ENCODE measurements at places on chromosomes 13 and 19. TPM values are rescaled to one million over a fixed set of nuclear protein-coding genes. Genes with fewer than 3 reads are reported as not detected.

DNA sequence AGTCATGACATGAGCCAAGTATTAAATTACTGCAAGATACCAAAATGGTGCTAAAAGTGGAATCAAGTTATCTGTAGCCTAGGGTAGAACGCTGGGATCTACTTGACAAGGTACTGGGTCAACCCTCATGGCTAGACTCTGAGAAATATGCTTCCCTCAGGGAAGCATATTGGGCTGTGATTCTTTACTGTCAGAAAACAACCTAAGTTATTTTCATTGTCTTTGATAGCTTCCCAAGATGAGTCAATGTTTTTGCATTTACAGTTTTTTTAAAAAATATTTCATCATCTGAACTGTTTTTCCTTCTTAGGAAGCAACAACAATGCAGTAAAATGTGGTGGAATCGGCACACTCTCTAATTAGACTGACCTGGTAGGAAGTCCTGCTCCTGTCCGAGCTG, 218.0 kb downstream of the RGCC start:
- no peak for DNase-seq

Gene ZNF626
- total RNA-seq = 15.7 TPM

DNA sequence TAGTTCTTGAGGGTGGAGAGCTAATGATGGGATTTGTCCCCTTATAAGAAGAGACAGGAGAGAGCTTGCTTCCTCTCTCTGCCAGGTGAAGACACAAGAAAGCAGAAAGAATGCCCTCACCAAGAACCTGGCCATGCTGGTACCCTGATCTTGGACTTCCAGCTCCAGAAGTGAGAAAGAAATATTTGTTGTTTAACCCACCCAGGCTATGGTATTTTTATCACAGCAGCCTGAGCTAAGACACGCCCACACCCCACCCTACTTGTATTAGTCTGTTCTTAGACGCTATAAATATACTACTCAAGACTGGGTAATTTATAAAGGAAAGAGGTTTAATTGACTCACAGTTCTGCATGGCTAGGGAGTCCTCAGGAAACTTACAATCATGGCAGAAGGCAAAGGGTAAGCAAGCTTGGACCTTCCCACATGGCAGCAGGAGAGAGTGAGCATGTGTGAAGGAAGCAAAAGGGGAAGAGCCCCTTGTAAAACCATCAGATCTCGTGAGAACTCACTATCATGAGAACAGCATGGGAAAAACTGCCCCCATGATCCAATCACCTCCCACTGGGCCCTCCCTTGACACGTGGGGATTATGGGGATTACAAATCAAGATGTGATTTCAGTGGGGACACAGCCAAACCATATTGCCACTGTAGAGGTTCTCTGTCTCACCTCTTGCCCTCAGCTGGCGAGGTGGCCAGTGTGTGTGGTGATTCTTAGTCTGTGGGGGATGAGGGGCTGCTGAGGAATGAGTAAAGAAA, 57.4 kb upstream of the RCBTB2 start:
- no peak for DNase-seq

- DNase-seq = no peak
These were observed 703 bp downstream of the SLC17A7 start for GRCh38 chr19:49440439-49441209.

DNA sequence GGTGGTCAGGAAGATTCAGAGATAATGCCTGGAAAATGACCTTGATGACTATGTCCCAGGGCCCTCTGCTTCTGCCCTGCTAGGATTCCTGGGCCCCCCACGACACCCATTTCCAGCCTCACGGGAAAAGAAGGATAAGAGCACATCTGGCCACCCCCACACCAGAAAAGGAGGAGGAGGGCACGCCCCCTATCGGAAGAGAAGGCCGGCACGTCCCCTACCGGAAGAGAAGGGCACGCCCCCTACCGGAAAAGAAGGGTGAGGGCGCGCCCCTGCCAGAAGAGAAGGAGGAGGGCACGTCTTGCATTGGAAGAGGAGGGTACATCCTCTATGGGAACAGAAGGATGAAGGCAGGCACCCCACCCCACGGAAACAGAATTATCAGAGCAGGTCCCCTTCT, 84.3 kb downstream of the IER2 start:
- DNase-seq = no peak

DNA sequence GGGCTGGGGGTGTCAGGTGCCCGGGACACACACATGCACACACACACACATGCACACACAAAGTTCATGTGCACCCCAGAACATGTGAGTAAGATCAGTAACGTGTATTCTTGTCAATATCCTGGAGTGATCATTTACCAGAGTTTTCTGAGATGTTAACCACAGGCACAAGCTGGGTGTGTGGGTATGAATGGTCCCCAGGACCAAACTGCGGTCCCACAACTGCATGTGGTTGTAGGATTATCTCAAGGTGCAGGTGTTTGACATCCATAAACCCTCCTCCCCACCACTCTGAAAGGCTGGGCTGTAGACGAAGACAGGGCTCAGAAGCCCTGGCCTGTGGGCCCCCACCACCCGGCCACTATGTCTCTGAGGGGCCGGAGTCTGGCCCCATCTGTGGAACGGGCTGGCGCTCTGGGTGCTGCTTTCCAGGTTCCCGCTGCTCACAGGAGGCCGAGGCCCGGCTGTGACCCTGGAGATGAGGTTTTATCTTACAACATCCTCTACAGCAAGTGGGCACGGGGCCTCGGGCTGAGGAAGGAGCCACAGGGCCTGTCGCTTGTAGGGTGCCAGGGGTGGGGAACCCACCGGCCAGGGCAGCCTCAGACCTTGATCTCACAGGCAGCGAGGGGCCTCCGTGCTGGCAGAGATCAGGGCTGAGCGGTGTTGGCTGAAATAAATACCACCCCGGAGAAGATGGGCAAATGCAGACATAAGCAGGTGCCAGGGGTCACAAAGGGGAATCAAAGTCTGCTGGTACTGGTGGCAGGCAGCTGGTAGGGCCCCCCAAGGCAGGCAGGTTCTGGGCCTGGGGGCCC, 4.3 kb downstream of the F2RL3 start:
- DNase-seq = no peak

DNA sequence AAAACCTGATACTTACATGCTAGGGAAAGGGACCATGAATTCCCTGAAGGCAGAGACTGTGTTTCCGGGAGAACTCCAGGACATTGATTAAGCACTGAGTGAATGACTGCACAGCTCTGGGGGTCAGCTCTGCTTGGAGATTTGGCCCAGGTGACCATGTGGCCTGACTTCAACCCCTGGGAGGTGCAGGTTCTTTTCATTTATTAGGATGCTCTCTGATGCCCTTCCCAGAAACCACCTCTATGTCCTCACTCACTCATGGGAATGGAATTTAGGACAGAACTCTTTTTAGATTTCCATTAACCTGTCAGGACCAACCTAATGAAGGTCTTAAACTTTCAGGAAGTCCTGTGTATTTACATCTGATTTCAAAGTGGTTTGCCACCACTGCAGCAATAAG, 393.3 kb upstream of the ARGLU1 start:
- no peak for DNase-seq

Gene SYT5
- not detected for total RNA-seq

DNA sequence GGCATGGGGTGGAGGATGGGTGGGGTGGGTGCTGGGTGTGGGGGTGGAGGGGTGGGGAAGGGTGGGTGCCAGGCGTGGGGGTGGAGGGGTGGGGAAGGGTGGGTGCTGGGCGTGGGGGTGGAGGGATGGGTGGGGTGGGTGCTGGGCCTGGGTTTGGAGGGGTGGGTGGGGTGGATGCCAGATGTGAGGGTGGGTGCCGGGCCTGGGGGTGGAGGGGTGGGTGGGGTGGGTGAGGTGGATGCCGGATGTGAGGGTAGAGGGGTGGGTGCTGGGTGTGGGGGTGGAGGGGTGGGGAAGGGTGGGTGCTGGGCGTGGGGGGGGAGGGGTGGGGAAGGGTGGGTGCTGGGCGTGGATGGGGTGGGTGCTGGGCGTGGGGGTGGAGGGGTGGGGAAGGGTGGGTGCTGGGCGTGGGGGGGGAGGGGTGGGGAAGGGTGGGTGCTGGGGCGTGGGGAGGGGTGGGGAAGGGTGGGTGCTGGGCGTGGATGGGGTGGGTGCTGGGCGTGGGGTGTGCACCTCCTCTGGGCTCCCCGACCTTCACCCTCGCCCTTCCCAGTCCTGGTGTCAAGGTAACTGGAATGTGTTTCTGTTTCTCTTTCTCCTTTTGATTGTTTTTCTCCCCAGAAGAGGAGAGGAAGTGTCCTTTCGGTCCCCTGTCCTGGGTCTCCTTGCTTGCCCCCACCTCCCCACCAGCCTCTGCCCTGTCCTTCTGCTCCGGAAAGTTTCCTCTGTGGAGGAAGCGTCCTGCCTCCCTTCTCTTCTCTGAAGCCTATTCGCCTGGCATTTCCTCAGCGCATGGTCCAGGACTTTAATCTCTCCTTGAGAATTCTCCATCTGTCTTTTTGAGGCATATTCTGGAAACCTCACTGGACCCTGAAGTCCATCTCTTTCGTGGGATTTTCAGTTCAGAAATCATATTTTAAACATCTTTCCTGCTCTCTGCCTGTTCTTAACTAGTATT, 22.9 kb upstream of the CFAP97D2 start:
- DNase-seq = no peak

- no peak for DNase-seq
These were observed 66.5 kb downstream of the NDFIP2 start for GRCh38 chr13:79547211-79548195.

DNA sequence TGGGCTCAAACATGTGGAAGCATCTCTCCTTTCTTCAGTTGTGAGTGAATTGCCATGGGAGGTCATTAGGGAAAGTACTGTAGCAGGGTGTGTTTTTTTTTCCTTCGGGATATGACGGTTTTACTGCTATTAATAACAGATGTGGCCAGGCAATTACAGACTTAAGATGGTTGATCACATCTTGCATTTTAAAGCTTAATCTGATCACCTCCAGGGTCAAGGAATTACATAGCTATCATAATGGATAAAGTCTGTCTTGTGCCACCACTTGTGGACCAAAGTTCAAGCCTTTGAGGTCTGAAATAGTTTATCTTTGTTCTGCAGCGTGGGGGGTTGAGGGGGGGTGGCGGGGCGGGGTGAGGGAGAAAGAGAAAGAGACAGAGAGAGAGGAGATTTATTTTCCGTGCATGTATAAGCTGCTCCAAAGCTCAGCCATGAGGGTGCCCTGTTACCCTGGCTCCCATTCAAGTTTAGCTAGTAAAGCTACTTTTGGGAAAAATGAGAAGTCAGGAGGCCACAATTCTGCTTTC, 5.5 kb upstream of the SERP2 start:
- DNase-seq = no peak

Gene LRRC25
- total RNA-seq = 34.7 TPM

Gene KCNRG
- 1.0 TPM for total RNA-seq

DNA sequence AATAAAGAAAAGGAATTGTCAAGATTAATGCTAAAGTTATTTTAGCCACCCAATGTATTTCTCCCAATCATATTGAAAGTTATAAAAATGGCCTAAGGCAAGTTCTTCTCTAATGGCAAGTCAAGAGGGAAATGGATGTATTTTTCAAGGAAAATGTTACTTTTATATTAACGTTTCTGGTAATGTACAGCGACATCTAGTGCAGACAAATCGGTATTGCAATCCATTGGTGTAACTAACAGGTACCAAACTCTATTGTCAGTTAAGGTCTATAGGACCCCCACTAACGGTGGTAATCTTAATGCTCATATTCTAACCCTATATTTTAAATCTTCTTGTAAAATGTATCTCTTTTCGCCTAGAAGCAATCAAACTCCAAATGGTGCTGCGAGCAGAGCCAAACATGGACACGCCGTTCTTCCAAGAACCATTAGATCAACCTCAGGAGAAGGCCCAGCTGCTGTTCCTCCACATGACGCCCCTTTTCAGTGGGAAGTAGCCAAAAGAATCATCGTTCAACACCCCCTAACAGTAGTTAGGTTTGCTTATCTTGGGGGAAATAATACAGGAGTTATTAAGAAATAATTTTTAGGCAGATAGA, 98.5 kb upstream of the PABPC3 start:
- DNase-seq = no peak

DNA sequence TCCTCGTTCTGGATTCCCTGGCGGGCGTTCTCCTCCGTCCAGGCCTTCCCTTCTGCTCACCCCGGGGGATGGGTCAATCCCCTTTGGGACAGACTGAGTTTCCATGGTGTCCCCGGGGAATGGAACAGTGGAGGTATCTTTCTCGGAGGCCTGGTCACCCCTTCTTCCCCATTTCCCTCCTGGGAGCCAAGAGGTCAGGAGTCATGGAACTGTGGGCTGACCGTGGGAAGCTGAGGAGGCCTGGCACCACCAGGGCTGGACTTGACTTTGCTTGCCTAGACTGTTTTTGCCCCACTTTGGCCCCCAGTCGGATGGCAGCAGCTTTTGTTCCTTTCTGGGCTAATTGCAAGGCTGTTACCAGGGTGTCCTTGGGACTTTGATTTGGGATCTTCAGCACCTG, 2.0 kb downstream of the NACC1 start:
- DNase-seq = no peak

DNA sequence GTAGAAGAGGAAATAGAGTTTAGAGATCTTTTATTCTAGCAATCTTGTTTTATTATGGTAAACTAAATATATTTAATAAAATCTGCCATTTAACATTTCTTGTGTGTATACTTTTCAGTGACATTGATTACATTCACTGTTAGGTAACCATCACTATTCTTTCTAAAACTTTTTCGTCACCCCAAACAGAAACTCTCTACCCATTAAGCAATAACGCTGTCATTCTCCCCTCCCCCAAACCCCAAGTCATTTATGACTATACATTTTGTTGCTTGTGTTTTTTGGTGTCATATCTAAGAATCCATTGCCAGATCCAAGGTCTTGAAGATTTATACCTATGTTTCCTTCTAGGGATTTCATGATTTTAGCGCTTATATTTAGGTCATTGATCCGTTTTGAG, 10.6 kb downstream of the URI1 start:
- DNase-seq = no peak

Gene ATXN8OS
- not detected for total RNA-seq

- DNase-seq = no peak
These were observed 209.1 kb downstream of the OLFM4 start for GRCh38 chr13:53237696-53238095.

- no peak for DNase-seq
These were observed 19.2 kb downstream of the RAB20 start for GRCh38 chr13:110542169-110542796.

- DNase-seq = no peak
These were observed 11.2 kb downstream of the SLC1A5 start for GRCh38 chr19:46776927-46777911.

GRCh38 chr13:92768602-92769001, 458.0 kb upstream of the GPC6 start:
- DNase-seq = no peak

DNA sequence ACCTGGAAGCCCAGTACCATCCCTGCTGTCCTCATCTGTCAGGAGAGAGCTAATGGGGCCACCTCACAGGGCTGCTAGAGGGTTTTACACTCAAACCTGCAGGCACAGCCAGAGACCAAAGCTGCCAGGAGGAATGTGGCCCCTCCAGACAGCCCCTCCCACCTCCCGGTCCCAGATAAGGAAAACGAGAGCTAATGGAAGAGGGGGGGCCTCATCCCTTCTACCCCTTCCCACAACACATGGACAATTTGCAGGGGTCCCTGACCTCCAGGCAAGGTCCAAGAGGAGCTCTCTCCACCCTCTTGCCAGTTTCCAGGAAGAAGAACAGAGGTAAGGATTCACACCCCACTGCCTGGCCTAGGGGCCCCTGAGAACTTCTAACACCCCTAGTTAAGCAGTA, 1.6 kb upstream of the PEPD start:
- no peak for DNase-seq

- no peak for DNase-seq
These were observed 6.0 kb upstream of the GJB2 start for GRCh38 chr13:20198781-20199180.

Measured in omental fat pad (tissue), 4 donors.